NCI-H524 (cell line): ENCODE measurements at places on chromosomes 1 and 21.

- DNase-seq: no peak
Observed at GRCh38 chr1:47505267-47505666, 67.4 kb downstream of the FOXD2 start.

DNA sequence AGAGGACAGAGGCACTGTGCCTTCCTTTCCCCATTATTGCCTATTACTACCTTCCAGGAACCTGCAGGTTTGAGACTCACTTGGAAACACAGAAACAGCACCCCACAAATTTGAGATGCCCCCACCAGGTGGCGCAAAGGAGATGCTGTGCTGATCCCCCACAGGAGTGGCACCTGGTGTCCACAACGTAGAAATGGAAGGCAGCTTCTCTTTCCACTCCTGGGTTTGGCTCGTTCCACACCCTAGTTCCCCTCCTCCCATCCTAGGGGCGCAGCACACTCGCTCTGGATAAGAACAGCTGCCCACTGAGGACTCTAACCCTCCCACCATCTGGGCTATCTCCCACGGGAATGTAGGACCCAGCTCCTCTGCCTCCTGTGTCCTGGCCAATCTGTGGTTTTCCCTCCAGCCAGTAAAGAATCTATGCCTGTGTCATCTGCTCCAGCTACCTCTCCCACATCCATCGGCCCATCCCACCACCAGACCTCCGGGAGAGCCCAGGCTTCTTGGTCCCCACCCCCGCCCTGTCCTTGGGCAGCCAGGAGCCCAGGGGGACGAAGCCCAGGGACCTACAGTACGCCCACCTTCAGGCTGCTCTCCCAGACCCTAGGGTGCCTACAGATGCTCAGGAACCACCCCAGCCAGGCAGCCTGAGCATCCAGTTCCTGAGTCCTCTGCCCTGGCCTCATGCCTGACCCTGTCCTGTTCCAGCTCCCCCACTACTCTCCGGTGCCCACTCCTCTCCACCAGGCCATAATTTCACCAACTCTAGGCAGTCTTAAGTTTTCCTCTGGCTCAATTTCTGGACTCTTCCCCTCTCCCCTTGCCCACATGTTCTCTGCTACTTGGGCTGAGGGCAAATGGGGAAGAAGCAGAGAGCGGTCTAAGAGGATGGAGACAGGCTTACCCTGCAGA is 549 bp downstream of the THBS3 start:
- peak; percentile 98 for DNase-seq

DNA sequence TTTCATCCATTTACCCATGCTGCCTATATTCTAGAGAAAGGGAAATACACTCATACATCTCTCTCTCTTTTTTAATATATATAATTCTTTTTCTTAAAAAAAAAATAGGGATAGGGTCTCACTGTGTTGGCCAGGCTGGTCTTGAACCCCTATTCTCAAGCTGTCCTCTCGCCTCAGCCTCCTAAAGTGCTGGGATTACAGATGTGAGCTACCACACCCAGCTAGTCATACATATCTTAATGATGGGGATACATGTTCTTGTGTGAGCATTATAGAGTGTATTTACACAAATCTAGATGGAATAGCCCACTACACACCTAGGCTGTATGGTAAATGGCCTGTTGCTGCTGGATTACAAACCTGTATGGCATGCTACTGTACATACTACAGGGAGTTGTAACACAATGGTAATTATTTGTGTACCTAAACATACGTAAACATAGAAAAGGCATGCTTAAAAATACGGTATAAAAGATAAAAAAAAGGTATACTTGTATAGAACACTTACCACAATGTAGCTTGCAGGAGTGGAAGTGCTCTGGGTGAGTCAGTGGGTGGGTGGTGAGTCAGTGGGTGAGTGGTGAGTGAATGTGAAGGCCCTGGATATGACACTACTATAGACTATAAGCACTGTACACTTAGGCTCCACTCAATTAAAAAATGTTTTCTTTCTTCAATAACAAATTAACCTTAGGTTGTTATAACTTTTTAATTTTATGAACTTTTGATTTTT is 72.9 kb downstream of the IVNS1ABP start:
- no peak for DNase-seq

DNA sequence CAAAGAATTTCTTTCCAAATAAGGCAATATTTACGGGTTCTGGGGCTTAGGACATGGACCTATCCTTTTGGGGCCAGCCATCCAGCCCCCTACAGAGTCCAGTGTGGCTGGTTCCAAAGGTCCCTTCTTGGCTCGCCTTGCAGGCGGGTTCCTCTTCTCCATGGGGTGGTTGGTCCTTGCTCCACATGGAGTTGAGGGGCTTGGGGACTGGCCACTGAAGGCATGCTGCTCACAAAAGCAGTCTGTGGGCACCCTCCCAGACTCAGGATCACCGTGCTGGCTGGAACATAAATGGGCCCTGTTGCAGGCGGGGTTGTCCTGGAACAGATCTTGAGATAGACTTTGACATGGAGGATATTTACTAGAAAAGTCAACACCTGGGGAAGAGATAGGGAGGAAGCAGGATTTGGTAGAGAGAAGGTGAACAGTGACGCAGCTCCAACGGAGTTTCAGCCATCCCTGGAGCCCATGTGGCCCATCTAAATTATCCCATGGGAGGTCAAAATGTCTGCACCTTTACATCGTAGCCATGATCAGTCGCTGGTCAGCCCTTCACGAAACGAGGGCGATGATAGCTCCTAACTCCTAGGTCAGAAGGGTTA is 39.1 kb upstream of the LRP8 start:
- DNase-seq: no peak

- no peak for DNase-seq
Observed at GRCh38 chr1:38991638-38992411, 749 bp downstream of the AKIRIN1 start.

GRCh38 chr1:77544845-77545244 is 137.6 kb downstream of the ZZZ3 start:
- DNase-seq: no peak

DNA sequence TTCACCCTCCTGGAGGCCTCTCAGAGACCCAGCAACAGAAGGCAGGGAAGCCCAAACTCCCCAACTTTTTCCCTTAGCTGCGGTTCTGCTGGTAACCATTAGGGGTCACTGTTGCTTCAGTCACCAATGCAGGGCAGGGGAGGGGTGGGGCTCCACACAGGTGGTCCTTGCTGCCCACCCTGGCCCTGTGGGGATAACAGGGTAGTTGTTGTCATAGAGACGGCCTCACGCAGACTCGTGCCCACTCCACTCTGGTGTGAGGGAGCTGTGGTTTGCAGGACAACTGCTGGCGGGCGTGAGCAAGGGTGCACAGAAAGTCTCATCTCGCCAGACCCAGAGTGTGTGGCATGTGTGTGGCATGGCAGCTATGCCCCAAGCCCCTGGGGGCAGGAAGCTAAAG is 19.9 kb downstream of the INSRR start:
- DNase-seq: no peak

GRCh38 chr1:181849071-181849470 is 212.4 kb downstream of the ZNF648 start:
- peak; percentile 96 for DNase-seq

GRCh38 chr1:31651766-31652165 is 7.1 kb upstream of the PEF1 start:
- DNase-seq: no peak

- DNase-seq: no peak
Observed at GRCh38 chr1:53416269-53416813, 42.9 kb upstream of the DMRTB1 start.

- no peak for DNase-seq
Observed at GRCh38 chr1:110298991-110299390, 40.2 kb upstream of the RBM15 start.

- DNase-seq: no peak
Observed at GRCh38 chr1:221724931-221725605, 16.8 kb downstream of the DUSP10 start.

- no peak for DNase-seq
Observed at GRCh38 chr1:207282058-207282457, 39.4 kb upstream of the CD55 start.

GRCh38 chr1:162159515-162159914 is 90.0 kb downstream of the NOS1AP start:
- DNase-seq: peak; percentile 84

DNA sequence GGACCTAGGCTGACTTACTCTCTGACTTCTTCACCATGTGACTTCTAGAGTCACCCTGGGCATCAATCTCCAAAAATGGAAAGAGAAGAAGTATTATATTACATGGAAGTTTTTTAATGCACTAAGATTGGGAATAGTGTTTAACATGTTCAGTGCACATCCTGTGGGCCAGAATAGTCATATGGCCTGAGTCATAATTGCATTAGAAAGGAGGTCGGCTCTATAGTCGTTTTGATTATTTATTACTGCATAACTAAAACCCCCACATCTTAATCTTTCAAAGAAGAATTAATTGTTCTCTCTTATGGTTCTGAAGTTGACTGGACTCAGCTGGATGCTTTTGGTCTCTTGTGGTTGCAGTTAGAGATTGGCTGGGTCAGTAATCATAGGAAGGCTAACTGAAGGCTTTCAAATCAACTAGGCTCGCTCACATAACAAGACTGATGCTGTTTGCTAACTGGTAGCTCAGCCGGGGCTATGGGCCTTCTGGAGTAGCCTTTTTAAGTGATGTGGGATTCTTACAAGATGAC is 810.6 kb upstream of the ADGRL4 start:
- DNase-seq: no peak

DNA sequence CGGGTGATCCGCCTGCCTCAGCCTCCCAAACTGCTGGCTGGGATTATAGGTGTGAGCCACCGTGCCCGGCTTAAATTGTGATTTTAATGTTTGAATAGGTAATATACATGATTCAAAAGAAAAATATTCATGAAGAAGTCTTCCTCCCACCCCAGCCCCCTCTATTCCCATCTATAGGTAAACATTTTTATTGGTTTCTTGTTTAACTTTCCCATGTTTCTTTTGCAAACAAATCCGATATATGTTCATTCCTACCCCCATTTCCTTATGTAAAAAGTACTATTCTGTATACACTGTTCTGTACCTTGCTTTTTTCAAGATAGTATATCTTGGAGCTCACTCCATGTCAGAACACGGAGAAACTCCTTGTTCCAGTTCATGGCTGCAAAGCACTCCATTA is 23.2 kb downstream of the RPS6KA1 start:
- DNase-seq: no peak

DNA sequence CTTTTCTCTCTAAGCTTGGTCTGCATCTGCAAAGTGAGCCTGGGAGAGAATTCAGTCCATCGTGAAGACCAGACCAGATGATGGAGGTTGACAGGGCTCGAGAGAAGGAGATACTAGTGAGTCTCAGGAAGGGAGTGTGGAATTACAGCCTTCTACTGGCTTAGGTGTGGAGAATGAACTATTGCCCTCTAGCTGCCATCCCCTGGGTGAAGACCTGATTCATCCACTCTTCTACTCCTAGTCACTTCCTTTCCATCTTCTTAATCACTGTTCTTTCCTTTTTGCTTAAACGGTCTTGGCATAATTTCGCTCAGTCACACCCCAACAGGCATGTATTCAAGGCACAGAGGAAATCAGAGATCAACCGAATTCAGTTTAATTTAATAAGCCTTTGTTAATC is 34.0 kb upstream of the HSD17B7 start:
- no peak for DNase-seq

GRCh38 chr1:158020259-158020885 is 26.9 kb downstream of the KIRREL1 start:
- no peak for DNase-seq

GRCh38 chr1:81358151-81358550 is 442.6 kb upstream of the ADGRL2 start:
- no peak for DNase-seq

DNA sequence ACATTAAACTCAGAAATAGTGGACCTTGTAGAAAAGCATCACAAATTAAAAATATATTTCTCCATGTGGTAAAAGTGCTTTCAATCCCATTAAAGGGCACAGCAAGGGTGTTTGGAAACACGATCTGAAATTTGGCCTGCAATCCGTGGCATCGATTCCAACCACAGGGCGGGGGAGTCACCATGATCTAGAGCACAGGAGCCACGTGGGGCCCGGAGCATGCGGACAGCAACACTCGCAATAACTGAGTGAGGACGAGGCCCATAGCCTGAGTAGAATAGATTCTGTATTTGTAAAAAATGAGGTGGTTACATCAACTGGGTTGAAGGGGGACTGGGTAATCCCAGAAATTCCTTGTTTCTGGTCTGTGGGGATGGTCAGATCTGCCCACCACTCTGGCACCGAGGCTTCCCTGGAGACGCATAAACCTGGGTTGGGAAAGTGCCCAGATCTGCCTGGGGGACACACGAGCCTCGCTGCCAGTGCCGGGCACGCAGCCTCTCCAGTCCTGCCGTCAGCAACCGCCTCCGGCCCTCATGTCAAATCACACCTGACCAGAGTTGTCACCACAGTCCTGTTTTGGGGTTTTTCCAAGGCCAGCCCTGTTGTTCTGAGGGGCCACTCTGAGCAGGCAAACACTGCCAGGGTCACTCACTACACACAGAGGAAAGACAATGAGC is 104.3 kb downstream of the PGBD5 start:
- no peak for DNase-seq

DNA sequence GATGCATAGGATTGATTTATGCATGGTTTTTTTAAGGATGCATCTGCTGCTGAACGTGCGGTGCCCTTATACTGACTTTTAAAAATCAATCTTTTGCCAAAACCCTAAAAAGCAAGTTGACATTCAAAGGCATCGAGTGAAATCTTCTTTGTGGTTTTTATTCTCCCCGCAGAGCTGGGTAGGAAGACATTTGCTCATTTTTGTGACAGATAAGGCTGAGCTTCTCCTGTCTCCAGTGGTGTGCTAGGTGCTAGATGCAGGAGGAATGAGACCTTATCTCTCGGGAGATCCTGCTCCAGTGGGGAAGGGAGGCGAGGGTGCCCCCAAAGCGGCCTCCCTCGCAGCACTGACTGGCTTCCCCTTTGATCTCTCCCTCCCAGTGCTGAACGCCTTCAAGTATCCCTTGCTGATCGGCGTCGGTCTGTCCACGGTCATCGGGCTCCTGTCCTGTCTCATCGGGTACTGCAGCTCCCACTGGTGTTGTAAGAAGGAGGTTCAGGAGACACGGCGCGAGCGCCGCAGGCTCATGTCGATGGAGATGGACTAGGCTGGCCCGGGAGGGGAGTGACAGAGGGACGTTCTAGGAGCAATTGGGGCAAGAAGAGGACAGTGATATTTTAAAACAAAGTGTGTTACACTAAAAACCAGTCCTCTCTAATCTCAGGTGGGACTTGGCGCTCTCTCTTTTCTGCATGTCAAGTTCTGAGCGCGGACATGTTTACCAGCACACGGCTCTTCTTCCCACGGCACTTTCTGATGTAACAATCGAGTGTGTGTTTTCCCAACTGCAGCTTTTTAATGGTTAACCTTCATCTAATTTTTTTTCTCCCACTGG is 14.9 kb upstream of the CD101 start:
- DNase-seq: no peak

- DNase-seq: no peak
Observed at GRCh38 chr21:46122237-46122671, 24.3 kb downstream of the COL6A2 start.

DNA sequence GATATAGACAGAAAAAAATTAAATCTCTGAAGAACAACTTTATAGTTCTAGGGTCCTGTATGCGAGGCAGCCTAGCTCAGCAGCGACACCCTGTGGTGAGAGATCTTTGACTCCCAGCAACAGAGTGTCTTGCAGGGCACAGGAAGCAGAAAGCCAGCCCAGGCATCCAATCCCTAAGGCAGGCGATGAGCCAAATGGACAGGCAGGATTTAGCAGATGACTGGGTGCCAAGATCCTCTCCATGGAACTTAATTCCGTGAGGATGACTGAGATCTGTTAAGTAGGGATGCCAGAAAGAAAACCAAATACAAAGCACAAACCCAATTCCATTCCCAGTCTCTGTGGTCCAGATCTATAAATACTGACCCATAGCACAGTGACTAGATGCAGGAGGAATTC is 38.8 kb downstream of the HLCS start:
- DNase-seq: peak; percentile 83
